ENCODE measurements at places on chromosomes 4 and X. TPM values are rescaled to one million over a fixed set of nuclear protein-coding genes. Genes with fewer than 3 reads are reported as not detected.

GRCh38 chr4:152054731-152055130 lies 293.9 kb upstream of the GATB start:
- no peak for DNase-seq

GRCh38 chrX:32524385-32524784 lies 687.0 kb downstream of the DMD start:
- no peak for DNase-seq

CENPE gene
- total RNA-seq, result 5.6 TPM

TECRL gene
- total RNA-seq, result not detected

RASGEF1B gene
- 0.77 TPM for total RNA-seq

SNCA gene
- total RNA-seq, result 27.3 TPM

Data from astrocyte (in vitro differentiated cells and primary cell).